Astrocyte of the spinal cord (primary cell): ENCODE measurements at places on chromosomes 2 and 18.

- no peak for DNase-seq
These were observed 532.7 kb upstream of the POU3F3 start for GRCh38 chr2:104321116-104321795.

GRCh38 chr2:195477996-195478382, 179.0 kb upstream of the SLC39A10 start:
- DNase-seq = no peak

DNA sequence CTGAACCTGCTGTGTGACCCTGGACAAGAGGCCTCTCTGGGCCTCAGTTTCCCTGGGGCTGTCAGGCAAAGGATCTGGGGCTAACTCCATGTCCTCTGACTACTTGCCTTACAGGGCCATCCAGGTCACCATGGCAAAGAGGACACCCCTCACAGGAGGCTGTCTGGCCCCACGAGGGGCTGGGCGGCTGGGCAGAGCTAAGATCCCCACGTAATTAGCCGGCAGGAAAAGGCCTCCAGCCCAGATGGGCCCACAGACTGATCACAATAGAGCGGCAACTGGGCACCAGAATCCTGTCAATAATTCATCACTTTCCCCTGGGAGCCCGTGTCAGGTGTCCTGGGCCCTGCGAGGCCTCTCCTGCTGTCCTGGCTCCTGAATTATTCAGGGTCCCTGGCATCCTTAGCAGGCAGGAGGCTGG, 44.8 kb upstream of the OTOF start:
- DNase-seq = no peak

- no peak for DNase-seq
These were observed 8.4 kb upstream of the NPPC start for GRCh38 chr2:231934441-231935206.

DNA sequence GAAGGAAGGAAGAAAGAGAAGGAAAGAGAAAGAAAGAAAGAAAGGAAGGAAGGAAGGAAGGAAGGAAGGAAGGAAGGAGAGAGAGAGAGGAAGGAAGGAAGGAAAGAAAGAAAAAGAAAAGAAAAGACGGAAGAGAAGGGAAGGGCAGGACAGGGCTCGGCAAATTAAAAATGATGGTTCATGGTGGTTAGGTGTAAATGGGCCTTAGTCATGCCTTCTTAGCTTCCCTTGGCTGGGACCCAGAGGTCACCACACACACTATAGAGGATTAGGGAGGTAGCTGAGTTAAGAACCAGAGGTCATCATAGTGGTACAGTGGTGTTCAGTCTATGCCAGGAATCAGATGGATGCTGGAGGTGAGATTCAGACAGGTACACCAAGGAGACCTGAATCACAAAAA, 9.3 kb upstream of the ATL2 start:
- no peak for DNase-seq

GRCh38 chr2:98647636-98648035, 39.2 kb downstream of the UNC50 start:
- no peak for DNase-seq

DNA sequence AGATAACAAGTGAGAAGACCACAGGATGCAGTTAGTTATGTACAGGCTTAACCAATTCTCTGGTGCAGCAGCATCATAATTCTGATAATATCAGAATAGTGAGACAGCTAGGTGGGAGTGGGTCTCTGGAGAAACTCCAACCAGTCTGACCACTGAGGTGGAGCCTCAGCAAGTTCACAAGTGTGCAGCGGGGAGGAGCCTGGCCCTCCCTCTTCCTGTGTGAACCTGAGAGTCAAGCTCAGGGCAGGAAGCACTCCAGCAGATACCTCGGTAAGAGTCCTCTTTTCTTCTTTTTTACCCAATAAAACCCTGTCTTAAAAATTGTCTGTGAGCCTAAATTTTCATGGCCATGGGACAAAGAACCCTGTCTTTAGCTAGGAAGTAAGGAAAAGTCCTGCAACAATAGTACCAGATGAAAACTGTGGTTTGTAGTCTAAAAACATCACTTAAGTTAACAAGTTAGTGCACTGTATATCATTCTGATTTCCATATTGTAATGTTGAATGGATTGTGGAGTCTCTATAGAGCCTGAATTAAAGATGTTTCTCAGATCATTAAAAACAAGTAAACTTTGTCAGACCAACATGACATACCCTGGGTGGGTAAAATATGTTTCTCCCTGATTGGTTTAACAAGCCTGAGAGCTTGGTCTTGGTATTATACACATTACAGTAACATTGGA, 370.8 kb downstream of the TMEM182 start:
- DNase-seq = no peak

DNA sequence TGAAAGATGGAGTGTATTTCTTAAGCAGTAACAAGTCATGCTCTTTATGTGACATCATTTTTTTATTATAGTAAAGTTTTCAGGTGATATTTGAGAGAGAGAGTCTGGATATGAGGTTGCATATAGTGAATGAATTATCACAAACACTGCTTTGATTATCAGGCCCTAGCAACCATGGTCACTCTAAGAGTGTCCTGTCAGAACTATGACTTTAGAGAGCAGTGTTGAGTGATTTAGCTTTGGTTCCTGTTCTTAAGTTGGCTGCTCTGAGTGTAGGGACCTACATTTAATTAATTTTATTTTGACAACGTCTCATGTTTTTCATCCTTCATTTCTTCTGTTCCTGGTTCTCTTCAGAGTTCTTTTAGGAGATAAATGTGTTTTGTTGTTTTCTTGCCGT, 275.5 kb downstream of the KCNJ3 start:
- DNase-seq = no peak

- DNase-seq = no peak
These were observed 14.3 kb upstream of the D2HGDH start for GRCh38 chr2:241720099-241720498.

DNA sequence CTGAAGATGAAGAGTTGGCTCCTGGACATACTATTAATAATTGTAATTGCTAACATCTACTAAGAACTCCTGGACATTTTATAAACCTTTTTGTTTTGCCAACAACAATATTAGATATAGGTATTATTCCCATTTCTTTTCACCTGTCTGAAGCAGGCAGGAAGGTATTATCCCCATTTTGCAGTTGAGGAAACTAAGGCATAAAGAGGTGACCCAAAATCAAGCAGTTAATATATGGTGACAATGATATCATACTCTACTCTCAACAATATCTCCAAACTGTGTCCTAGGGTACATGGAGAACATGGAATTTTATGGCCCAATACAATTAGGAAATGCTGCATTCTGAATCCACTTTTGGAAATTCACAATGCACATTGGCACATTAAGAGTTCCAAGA, 1.8 kb upstream of the NMI start:
- no peak for DNase-seq

- DNase-seq = no peak
These were observed 643.6 kb upstream of the DDX18 start for GRCh38 chr2:117170897-117171296.

DNA sequence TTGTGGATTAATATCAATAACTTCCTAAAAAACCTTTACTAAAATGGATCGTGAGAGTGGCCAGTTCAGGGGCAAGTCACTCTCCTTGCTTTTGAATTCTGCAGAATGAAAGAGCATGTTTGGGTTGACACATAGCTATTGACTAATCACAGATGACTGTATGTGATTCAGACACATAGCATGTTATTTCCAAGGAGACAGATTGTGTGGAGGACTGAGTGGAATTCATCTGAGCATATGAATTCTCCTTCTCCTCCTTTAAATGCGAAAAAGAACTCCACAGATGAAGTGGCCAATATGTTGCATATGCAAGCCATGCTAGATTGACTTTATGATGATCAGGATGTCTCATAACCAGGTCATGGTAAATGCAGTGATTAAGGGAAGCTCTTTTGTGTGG, 249.4 kb upstream of the FAM98A start:
- DNase-seq = peak; percentile 52

- DNase-seq = no peak
These were observed 108.1 kb downstream of the PRPF40A start for GRCh38 chr2:152609154-152609553.

DNA sequence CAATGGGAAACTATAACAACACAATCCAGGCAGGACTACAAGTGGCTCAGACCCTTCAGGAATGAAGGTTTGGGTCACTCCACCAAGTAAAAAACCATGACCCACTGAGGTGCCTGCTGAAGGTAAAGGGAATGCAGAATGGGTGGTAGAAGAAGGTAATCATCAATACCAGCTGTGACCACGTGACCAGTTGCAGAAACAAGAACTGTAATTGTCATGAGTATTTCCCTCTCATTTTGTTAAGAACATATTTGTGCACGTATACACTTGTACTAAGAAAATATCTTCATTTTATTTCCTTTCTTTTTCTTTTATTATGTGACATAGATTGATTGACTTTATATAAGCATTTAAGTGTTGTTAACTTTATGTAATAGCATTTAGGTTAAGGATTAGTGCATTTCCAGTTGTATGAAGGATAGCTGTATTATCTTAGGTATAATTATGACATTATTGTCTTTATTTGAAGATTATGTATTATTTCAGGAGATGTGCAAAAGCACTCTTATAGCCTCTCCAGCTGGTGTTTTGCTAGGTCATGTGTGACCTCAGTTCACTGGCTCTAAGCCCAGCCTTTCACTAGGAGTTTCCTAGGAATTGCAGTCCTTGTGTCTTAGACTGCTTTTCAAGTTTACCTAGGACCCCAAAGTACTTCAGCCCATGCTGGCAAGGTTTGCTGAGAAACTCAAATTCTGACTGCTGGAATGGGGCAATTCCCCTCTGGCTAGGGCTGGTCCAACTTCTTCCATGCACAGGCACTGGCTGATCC, 125.7 kb upstream of the DPP10 start:
- no peak for DNase-seq

GRCh38 chr2:39434233-39434897, 2.7 kb downstream of the MAP4K3 start:
- no peak for DNase-seq

DNA sequence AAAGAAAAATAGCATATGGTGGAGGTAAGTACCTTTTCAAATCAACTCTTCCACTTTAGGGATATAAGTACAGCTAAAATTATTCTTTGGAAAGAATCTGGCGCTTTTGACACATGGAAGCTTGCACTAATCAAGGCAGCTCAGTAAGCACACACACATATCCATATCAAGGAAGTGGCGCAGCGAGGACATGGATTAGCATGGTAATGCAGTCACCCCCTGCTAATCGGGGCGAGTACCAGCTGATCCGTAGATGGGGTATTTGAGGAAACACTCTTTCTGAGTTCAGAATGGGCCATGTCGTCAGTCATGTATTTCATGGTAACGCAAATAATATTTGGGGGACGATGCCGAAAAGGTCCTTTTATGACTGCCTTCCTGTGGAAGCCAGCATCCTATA, 245.3 kb downstream of the GBX2 start:
- DNase-seq = no peak

DNA sequence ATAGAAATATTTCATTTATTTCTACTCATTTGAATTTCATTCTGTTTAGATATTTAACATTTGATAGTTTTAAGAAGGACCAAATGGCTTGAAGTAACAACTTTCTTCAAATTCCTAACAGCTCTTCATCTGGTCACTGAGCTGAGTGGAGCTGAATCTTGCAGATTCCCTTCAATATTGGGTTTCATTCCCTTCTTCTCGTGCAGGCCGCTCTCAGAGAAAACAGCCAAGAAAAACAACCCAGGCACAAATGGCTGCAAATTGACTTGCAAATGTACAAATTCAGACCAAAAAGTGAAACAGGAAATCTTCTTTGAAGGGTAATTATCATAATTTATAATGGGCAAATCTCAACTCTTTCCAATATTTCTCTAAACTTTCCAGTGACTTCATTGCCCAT, 30.3 kb upstream of the GCG start:
- no peak for DNase-seq

- DNase-seq = no peak
These were observed 70.6 kb upstream of the LINC00305 start for GRCh38 chr18:64219517-64219916.

DNA sequence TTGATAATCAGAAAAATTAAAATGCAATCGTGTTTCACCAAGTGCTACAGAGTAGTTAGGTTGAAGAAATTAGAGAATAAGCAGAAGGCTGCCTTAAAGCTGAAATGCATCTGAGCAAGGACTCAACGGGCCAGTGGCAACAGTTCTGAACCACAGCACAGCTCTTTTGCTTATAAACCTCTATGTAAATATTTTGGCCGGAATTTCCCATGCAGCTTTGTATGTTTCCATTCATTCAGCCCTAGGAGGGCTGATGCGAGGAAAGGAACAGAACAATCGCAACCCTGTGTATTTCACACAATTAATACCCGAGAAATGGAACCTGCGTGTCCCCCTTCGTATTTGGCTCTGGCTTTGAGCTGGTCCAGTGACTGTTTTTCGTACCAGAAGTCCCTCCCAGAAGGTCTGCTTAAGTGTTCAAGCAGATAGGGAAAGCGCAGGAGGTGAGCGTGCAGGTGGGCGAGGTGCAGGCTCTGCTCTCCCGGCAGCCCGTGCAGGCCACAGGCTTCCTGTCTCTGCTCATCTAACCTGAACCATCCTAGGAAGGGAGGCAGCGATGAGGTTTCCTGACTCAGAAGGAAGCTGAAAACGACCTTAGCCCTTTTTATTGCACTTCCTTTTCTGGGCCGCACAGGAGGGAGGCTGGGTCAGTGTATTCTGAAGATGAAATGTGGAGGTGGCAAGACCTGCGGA, 67.3 kb downstream of the ASB1 start:
- DNase-seq = no peak
